ENCODE measurements at places on chromosomes 3 and 15.

GRCh38 chr3:116413319-116413718 is 32.0 kb downstream of the LSAMP start:
- DNase-seq = no peak

GRCh38 chr15:39629371-39629770 is 48.5 kb downstream of the THBS1 start:
- peak; percentile 71 for DNase-seq

- no peak for DNase-seq
Measured at GRCh38 chr15:92953566-92953965, 53.4 kb downstream of the CHD2 start.

DNA sequence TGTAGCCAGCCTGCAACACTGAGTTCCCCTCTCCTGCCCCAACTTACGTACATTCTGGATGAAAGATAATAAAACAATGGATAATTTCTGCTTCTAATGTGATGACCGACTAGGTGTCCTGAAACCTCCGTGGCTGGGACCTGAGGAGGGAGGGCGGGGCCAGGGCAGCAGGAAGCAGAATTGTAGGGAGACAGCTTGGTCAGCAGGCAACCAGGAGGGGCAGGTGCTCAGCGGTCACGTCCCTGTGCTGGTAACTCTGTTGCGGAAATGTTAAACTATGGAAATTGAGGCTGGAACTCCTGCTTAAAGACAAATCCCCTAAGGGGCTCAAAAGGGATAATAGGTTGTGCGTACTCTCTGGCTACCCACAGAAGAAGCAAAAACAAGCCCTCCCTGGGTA is 30.4 kb downstream of the SLC6A20 start:
- DNase-seq = no peak

DNA sequence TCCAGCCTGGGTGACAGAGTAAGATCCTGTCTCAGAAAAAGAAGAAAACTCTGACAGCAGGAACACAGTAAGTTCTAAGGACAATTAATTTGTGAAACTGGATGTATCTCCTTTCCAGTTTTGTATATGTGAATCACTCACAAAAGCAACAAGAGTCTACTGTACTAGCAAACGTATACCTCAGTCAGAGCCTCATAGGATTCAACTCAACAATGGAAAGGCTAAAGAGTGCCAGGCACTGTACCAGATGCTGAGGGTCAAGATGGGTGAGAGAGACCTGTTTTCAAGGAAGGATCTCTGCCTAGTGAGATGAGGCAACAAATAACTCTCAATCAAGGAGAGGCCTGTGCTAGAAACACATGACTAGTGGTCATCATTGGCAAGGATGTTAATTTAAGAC is 14.9 kb downstream of the TBL1XR1 start:
- no peak for DNase-seq

GRCh38 chr3:153268564-153269279 is 106.7 kb downstream of the RAP2B start:
- DNase-seq = no peak

- no peak for DNase-seq
Measured at GRCh38 chr3:167728176-167728575, 6.5 kb downstream of the PDCD10 start.

All from CD4-positive, alpha-beta T cell treated with Interleukin-10 for 1 hour (primary cell).